NCI-H446 (cell line): ENCODE measurements at places on chromosomes 5 and 9.

GRCh38 chr9:81431641-81432040 is 257.7 kb downstream of the TLE1 start:
- DNase-seq, result no peak

DNA sequence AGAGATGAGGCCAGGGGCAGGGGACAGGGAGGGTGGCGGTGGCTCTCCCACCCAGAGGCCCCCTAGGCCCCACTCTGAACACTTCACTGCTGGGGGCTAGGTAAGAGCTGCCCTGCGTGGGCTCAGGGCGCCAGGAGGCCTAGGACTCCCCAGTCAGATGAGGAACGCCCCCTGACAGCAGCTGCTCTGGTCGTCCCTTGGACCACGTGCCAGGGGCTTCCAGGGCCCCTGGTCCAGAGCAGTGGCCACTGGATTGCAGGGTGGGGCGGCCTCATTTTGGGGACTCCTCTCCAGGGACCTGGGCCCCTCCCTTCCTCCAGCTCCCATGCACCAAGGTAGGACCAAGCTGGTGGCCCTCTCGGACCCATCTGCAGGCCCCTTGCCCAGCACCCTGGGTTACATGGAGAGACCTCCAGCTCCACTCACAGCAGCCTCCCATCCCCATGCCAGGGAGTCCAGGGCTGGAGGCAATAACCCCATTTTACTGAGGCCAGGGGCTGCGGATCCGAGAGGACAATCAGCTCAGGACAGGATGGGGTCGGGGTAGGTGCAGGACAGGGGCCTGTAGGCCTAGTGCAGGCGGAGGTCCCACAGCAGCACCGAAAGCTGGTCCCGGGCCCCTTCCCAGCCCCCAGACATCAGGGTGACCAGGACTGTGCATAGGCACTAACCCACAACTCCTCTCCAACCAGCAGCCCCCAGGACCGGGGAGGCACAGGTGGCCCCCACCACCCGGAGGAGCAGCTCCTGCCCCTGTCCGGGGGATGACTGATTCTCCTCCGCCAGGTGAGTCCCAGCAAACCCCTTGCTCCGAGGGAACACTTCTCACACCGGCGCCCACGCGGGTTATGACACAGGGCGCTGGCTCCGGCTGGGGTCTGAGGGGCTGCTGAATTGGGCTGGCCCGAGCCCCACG is 1.5 kb downstream of the EGFL7 start:
- DNase-seq, result no peak

DNA sequence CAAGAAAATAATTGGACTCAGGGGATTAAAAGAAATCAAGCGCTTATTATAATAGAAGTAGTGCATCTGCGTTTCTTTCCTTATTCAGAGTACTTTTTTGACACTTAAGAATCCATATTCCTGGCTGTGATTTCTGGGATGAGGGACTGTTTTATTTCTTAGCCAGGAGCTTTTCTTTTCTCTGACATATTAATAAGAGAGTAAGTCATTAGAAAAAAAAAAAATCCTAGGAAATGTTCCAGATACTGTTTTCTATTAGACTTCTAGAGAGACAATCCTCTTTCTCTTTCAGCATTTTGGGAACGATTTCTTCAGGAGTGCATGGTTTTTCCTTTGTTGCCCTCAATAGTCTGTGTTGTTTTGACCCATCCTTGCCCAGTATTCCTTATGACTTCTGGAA is 8.3 kb upstream of the ABCA1 start:
- DNase-seq, result no peak

- DNase-seq, result no peak
These were observed 483.1 kb upstream of the PIK3R1 start for GRCh38 chr5:67732471-67732870.

GRCh38 chr9:76534026-76534425 is 75.0 kb downstream of the GCNT1 start:
- DNase-seq, result no peak

DNA sequence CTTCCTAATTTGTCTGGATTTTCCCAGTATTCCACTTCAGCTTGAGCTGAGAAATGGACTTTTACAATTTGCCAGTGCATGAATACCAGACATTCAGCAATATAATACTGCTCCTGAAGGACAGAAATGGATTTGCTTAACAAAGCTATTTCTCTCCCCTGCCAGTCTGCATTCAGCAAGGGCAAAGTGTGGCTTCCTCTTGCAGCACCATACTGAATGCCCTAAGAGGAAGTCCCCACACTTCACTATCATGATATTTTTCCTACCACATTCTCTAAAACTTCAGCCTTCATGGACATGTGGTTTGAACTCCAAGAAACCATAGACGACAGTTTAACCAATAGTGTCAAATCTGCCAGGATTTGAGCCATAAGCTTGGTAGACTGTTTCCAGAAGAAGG is 19.8 kb upstream of the TLE4 start:
- DNase-seq, result no peak

DNA sequence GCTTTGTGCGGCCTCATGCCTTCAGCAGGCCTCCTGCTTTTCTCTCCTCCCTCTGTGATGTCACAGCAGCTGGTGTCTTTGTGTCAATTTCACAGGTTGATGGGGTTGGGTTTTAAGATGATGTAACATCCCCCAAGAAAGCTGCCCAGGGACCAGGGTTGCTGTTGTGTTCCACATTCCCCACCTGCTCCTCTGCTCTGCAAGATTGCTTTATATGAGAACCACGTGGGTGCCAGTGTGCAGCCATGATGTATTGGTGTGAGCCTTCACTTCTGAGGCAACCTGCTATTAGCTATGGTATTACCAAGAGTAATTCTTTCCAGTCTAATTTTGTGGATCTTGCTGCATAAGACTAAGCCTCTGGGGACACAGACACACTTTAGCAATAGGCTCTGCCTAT is 213.0 kb upstream of the ADAMTS16 start:
- DNase-seq, result no peak
